ENCODE measurements at places on chromosomes 7 and 10. TPM values are rescaled to one million over a fixed set of nuclear protein-coding genes. Genes with fewer than 3 reads are reported as not detected.
A peak's percentile ranks its signal among the peaks of the same experiment; 100 is the strongest.

DNA sequence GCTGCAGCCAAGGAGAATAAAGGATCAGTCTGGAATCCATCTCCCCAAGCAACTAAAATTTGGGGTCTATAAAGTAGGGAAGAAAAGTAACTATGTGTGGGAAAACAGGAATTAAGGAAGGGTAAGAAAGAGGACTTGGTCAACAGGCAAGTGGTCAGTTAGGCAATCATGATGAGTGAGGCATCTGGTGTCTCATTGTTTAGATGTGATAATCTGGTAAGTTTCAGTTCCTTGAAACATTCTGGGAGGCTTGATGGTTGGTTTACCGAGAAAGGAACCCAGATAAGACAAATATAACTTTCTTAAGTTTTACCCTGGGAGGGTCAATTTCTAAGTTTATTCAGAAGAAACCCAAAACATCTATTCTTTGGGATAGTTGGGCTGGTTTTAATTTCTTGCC lies 22.3 kb downstream of the HYAL4 start:
- DNase-seq: no peak

GRCh38 chr7:22121702-22122474 lies 176.2 kb upstream of the CDCA7L start:
- DNase-seq: no peak

GRCh38 chr7:158445421-158446175 lies 142.0 kb downstream of the PTPRN2 start:
- DNase-seq: no peak

- peak; percentile 25 for DNase-seq
These were observed 391.7 kb downstream of the KCNMA1 start for GRCh38 chr10:77245953-77246352.

- DNase-seq: no peak
These were observed at the start of gene SEMA4G for GRCh38 chr10:100969187-100970075. SEMA4G (plus strand) TSS chr10:100969504; CDS start chr10:100972913, 3,409 bp downstream.

GRCh38 chr7:35505066-35505465 lies 189.9 kb downstream of the HERPUD2 start:
- no peak for DNase-seq

GRCh38 chr10:79943871-79944270 lies 5.0 kb downstream of the SFTPD start:
- no peak for DNase-seq

- no peak for DNase-seq
These were observed 90.2 kb downstream of the IPMK start for GRCh38 chr10:58177362-58177947.

DNA sequence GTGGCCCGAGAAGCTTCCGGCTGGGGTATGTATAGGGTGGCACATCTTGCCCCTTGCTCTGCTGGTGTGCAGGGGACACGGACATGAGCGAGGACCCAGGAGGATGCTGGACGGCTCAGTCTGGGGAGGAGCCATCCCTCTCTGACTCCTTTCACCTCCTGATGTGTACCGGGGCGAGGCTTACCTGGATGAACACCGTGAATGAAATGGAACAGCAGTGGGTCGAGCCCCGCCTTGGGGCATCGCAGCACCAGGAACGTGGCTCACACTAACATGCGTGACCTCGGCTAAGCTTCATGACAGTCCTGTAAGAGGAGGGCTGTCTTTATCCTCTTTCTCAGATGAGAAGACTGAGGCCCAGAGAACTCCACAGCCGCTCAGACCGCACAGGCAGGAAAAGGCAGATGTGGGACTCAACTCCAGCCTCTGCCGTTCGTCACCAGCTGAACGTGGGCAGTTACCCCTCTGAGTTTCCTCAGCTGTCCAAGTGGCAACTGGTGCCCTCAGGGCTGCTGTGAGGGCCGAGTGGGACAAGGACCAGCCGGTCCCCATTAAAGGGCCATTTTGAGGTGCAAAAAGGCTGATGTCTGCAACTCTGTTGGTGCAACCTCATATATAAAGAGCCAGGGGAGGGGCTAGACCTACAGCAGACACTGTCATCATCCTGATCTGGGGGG lies 54.5 kb downstream of the INSIG1 start:
- DNase-seq: no peak

DNA sequence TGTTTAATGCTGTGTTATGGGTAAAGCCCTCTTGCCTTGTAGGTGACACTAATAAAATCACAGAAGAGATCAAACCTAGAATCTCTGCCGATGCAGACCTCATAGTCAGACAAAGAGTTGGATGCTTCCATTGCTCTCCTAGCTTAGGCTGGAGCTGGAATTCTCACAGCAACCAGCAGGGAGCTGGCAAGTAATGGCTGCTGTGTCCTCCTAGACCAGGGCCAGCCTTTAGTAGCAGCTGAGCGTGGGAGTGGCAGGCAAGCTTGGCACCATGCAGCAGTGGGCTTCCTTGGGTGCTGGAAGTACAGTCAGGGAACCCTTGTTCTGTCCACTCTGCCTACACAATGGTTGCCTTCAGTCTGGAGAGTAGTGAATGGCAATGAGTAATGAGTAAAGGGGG lies 598.3 kb upstream of the GALNT17 start:
- DNase-seq: no peak

GRCh38 chr7:90621125-90621746 lies 25.1 kb downstream of the CDK14 start:
- no peak for DNase-seq

- DNase-seq: no peak
These were observed 31.4 kb upstream of the PDCD4 start for GRCh38 chr10:110840225-110840922.

DNA sequence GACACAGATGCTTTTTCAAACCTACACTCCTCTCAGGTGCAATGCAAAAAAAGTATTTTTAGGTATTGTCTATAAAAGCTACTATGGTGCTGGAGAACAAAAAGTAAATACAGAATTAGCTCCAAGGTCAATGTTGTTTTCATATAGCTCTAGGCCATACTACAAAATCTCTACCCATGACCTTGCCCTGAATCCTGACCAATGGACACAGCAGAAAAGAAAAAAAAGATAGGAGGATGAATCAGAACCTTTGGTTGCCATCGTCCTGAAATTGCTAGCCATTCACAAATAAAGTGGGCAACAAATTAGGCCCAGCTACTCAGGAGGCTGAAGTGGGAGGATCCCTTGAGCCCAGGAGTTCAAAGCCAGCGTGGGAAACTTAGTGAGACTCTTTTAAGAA lies 35.2 kb upstream of the RELN start:
- DNase-seq: no peak

- DNase-seq: no peak
These were observed 484.8 kb upstream of the ANKRD30A start for GRCh38 chr10:36640626-36641025.

- DNase-seq: no peak
These were observed 61.7 kb downstream of the PALD1 start for GRCh38 chr10:70540089-70540788.

GRCh38 chr7:128106821-128107220 lies 75.6 kb upstream of the LRRC4 start:
- DNase-seq: no peak

DNA sequence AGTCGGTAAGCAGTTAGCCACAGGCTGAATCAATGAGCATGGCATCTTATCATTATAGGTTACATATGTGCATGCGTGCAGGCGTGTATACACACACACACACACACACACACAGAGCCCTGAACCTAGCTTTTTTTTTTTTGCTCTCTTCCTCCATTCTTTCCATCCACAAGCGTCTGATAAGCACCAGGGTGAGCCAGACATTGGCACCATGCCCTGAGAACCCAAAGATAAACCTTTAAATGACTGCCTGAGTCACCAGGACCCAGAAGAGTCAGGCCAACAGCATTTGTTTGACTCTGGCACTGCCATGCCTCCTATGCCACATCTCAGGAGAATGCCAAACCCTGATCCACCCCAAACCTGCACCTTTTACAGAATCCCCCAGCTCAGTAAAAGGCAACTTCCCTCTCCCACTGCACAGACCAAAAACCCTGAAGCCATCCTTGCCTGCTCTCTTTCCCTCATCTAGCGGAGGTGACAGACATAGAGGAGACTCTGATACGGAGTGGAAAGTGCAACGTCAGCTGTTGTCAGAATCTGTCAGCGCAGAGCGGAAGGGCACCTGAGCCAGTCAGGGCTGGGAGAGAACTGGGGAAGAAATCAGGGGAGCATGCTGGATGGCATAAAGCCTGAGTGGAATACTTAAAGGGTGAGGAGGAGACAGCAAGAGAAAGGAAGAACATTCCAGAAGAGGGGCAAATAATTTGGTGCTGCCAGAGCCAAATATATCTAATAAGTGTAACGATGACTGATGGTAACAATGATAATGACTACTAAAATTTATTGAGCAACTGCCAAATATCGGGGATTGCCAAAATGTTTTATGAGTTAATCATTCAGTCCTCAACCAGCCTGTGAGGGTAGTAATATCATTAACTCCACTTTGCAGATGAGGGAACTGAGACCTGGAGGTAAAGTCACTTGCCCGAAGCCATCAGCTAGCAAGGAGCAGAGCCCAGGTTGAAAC lies 3.2 kb downstream of the PARP12 start:
- peak; percentile 89 for DNase-seq

GRCh38 chr7:123538189-123538714 lies 3.9 kb upstream of the IQUB start:
- DNase-seq: peak; percentile 59

- no peak for DNase-seq
These were observed 15.3 kb downstream of the HNRNPA2B1 start for GRCh38 chr7:26185131-26185843.

GRCh38 chr7:113076703-113077102 lies 9.9 kb downstream of the GPR85 start:
- no peak for DNase-seq

- no peak for DNase-seq
These were observed 32.6 kb downstream of the GRID1 start for GRCh38 chr10:86333826-86334487.

GRCh38 chr10:129793479-129793878 lies 170.6 kb downstream of the EBF3 start:
- no peak for DNase-seq

GRCh38 chr10:95332666-95333249 lies 42.0 kb upstream of the PDLIM1 start:
- DNase-seq: no peak

DNA sequence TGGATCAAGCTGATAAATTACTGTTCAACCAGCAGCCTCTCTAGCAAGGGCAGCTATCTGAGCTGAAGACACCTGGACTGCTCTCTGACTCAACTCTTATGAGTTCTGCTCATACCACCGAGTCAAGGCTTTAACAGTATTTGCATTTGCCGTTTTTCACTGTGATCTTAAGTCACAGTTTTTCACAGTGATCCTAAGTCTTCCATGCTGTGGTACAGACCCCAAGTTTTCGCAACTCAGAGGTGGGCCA lies 31.3 kb downstream of the PIP4K2A start:
- DNase-seq: peak; percentile 63

GRCh38 chr10:15563246-15563645 lies 156.5 kb downstream of the ITGA8 start:
- DNase-seq: no peak

DNA sequence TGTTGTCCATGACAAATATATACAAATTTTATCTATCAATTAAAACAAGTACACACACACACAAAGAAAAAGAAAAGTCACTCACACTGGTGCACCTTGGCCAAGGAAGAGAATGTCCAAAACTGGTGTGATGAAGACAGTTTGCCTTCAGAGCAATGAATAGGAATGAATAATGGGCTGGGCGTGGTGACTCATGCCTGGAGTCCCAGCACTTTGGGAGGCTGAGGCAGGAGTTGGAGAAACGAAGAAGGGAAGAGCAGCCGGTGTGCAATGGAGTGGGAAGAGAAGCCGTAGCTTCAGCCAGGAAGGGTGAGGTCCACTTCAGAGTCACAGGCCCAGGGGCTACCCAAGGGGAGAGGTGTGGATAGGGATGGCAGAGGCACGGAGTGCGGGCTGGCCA lies 253.6 kb downstream of the CCSER2 start:
- DNase-seq: no peak

- peak; percentile 21 for DNase-seq
These were observed 4.5 kb upstream of the SEMA3D start for GRCh38 chr7:85191383-85191782.

DNA sequence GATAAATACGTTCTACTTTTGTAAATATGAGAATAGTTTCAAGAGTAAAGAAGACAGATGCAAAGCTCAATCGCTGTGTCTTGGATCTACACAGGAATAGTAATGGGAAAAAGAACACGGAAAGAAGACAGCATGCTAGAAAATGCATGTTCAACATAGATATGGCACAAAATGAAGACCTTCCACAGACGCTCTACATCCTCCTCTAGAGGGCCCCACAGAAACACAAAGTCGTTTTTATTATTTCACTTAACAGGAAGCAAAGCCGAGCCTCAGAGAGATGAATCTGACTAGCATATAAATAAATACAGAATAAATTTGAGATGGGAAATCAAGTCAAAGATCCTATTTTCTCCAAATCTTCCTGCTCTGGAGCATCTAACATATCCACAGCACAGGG lies 292.6 kb downstream of the PARD3 start:
- peak; percentile 32 for DNase-seq

DNA sequence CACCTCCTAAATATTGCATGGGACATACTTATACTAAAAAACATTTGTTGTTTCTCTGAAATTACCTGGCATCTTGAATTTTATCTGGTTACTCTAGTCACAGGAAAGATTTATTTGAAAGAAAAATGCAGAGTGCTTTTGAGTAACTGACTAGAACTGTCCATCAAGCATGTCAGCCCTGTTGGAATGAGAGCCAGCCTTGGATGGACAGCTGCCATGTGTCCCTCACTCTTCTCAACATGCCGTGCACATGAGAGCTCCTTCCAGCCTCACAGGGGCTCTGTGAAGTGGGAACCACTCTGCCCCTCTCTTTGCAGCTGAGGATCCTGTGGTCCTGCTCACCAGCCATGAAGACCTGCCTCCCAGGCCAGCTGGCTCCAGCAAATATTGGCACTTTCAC lies 118.3 kb upstream of the SHH start:
- no peak for DNase-seq

- DNase-seq: no peak
These were observed 131.3 kb upstream of the FAM20C start for GRCh38 chr7:61111-61510.

DNA sequence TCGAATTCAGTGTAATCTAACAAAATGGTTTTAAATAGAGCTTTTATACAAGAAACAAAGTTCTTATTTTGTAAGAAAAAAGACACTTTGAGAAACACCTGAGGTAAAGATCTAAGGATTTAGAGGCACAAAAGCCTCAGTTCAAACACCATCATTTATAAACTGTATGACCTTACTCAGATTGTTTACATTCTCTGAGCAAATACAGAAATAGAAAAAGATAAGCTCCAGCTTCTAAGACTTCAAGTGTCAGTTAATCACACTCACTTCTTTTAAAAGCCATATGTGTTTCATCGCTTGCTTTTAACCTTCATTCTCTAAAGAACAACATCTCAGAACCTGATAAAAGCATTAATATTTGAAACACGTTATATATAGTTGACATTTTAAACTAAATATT lies 27.9 kb downstream of the CADPS2 start:
- DNase-seq: no peak

CD36 gene
- not detected for polyA plus RNA-seq

CNNM1 gene
- 0.16 TPM for polyA plus RNA-seq

DGKI gene
- not detected for polyA plus RNA-seq

MYH16 gene
- polyA plus RNA-seq: 1.1 TPM

EPO gene
- 0.65 TPM for polyA plus RNA-seq

CAMK2B gene
- 1.3 TPM for polyA plus RNA-seq

ETV1 gene
- 1.5 TPM for polyA plus RNA-seq

PGAM2 gene
- polyA plus RNA-seq: not detected

GDF10 gene
- not detected for polyA plus RNA-seq

TSPAN33 gene
- 1.6 TPM for polyA plus RNA-seq

COL13A1 gene
- 2.4 TPM for polyA plus RNA-seq

FAM13C gene
- polyA plus RNA-seq: 0.11 TPM

CYP2C9 gene
- not detected for polyA plus RNA-seq

All from foreskin keratinocyte (primary cell).